ENCODE measurements at places on chromosomes 3 and 15.

- DNase-seq = no peak
Measured at GRCh38 chr3:49570028-49570654, 15.9 kb downstream of the BSN start.

GRCh38 chr3:33942483-33943150, 144.2 kb downstream of the PDCD6IP start:
- no peak for DNase-seq

DNA sequence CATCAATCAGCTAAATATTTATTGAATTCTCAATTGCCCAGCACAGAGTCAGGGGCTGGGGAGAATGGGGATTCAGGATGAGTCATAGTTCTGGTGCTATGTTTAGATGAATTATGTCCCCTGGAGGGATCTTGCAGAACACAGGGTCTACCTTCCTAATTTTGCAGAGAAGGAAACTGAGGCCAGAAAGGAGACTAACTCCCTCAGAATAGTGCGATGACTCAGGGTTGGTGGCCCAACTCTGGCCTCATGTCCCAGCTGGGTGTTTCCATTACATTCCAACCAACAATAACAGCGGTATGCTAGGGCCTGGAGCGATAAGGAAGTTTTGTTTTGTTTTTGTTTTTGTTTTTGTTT, 270.9 kb downstream of the TLE3 start:
- DNase-seq = no peak

DNA sequence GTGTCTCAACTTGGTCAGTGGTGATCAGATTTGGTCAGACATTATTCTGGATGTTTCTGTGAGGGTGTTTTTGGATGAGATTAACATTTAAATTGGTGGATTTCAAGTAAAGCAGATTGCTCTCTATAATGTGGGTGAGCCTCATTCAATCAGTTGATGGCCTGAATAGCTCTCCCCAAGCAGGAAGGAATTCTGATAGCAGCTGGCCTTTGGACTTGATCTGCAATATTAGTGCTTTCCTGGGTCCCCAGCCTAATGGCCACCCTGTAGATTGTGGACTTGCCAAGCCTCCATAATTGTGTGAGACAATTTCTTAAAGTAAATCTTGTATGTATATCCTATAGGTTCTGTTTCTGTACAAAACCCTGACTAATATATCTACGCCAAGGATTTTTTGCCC, 153.9 kb upstream of the TBL1XR1 start:
- DNase-seq = no peak

GRCh38 chr3:182393830-182394367, 399.4 kb upstream of the ATP11B start:
- DNase-seq = no peak

GRCh38 chr3:124246376-124246775, 254.5 kb upstream of the ROPN1 start:
- no peak for DNase-seq
